Activated CD4-positive, alpha-beta T cell treated with anti-CD3 and anti-CD28 coated beads for 36 hours (primary cell): ENCODE measurements at places on chromosomes 4 and X. TPM values are rescaled to one million over a fixed set of nuclear protein-coding genes. Genes with fewer than 3 reads are reported as not detected.
A peak's percentile ranks its signal among the peaks of the same experiment; 100 is the strongest.

- DNase-seq: peak; percentile 15
Observed at GRCh38 chr4:145177906-145178538, 2.4 kb downstream of the OTUD4 start.

GRCh38 chr4:55732864-55733263 lies 86.7 kb upstream of the EXOC1L start:
- no peak for DNase-seq

DNA sequence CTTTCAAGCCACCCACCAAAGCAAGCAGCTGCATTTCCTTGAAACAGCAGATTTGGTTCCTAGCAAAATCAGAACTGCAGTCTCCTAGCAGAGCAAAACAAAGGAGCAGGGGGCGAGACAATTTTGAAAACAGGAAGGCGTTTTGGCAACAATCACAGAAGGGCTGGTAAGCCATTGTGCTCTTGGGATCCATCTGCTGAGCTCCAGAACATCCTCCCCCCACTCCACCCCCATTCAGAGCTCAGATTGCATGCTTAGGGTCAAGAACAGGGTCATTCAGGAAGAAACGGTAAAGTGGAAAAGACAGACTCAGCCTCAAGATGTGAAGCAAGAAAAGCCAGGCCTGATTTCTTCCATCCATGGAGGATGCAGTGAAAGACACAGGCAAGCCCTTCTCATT lies 7.6 kb upstream of the PCDH19 start:
- DNase-seq: no peak

DNA sequence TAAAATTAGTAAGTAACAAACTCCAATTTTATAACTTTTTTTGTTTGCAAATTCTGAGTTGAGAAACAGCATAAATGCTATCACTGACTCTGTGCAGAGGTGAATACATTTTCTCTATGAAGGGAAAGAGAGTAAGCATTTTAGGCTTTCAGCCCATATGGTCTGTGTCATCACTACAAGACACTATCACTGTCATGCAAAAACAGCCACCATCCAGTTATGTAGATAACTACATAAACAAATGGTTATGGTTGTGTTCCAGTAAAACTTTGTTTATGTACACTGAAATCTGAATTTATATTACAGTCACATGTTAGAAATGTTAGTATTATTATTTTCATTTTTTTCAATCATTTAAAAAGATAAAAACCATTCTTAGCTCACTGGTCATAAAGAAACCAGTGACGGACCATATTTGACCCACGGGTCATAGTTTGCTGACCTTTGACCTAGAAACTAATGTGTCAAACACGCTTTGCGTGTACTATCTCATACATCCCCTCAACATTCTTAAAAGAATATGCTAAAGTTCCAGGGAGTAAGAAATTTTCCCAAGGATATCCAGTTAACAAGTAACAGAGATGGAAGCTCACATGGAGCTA lies 29.1 kb downstream of the RASGEF1B start:
- no peak for DNase-seq

GRCh38 chr4:123390846-123391456 lies 5.6 kb upstream of the SPRY1 start:
- DNase-seq: no peak

DNA sequence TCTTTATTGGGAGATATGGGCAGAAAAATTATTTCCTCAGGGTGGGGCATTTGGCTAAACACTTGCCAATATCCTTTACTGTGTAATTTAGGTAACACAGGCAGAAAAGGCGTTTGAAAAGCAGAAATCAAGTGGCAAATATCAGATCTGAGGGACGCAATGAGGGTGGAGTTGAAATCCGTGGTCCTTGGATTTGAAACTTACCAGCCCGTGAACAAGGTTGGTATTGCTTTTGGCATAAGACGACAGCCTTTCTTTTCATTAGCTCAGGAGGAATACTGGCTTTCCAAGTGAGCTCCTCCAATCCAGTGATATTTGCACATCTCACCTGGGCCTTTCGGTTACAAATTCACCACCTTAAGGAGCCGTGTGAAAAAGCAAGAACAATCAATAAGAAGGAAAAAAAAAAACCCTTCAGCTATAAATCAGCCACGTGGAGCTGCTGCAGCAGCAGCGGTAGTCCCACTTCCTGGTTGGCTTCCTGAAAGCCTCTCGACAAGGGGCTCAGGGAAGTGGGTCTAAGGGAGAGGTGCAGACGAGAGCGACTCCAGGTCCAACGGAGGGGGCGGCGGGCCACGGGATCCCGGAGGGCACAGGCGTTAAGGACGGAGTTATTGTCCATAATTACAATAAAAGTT lies 734 bp upstream of the GALNT7 start:
- DNase-seq: no peak

DNA sequence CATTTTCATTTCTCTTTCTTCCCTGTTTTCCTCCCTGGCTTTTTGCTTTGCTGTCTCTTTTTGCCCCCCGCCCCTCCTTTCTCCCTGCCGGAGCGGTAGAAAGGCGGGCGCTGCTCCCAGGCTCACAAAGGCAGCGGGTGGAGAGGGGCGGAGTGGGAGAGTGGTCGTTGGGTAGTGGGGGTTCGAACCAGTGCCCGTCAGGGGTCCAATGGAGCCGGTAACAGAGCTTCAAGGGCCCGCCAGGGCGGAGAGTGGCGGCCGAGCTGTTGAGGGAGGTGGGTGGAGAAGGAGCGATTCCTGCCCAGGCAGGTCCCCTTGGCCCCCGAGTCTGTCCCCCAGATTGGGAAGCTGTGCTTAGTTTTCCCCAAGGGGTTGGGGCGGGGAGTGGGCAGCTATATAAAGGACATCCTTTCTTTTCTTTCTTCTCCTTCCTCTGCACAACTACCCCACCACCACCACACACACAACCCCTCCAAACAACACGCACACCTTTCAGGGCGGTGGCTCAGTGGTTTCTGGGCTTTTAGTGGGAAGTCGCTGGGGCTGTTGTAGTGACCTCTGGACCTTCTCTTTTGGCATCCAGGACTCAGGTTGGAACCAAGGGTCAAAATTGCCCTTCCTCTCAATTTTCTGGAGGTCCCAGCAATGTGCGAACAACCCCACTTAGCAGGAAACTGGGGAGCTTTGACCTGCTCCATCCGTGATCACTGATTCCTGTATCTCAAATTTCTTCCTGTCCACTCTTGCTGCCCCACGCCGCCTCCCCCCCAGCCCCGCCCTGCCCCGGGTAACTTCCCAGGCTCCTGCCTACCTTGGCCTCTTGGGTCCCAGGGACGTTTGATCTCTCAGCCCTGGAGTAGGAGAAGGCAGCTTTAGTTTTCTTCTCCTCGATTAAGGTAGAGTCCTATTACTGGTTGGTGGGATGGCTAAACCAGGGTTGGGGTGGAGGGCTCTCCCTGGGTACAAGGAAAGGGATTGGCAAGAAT lies 1.9 kb downstream of the EFNB1 start:
- DNase-seq: no peak

DNA sequence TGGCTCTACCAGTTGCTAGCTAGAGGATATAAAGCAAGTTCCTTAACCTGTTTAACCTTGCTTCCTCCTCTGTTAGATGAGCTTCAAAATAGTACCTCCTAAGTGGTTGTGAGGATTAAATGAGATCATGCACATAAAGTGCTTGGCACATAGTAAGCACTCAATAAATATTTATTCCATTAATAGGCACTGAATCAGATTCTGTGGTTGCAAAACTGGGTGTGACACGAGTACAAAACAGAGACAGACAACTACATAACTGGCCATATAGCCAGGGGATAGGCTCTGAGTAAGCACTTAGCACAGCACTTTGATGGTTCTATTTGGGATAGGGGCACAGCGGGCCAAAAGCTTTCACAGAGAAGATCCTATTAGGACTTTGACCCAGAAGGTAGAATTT lies 150.3 kb downstream of the RELL1 start:
- DNase-seq: no peak

GRCh38 chr4:185997296-185997695 lies 71.7 kb upstream of the TLR3 start:
- DNase-seq: no peak

DNA sequence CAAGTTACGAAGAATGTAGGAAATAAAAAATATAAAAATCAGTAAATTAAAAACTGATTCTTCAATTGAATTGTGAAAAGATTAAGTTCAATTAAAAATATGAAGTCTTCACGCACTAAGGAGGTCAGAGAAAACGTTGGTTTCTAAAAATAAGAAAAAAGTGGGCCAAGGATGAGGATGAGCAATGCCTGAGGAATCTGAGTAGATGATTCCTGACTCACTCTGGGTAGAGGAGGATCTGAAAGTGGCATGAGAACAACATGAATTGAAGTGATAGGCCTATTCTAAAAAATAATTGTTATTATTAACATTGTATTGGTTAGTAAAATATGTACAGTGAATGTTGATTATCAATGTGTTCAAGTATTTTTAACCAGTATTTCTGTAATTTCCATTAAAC lies 444.2 kb downstream of the GRIA2 start:
- no peak for DNase-seq

DNA sequence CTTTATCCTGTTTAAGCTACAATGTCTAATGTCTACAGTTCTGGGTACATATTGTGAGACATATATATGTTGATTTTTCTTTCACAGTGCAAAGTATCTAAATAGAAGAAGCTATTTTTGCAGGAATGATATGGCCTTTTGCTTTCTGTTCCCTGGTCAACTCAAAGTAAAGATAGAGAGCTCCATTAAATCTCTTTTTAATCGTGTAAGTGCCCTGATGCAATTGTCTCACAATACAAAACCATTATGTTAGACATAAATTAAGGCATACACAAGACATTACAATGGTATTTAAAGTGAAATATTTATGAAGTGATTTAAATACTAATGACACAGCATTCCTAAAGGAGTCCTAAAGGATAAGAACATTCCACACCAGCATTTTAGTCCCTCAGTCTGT lies 1559.7 kb upstream of the AGA start:
- DNase-seq: no peak

DNA sequence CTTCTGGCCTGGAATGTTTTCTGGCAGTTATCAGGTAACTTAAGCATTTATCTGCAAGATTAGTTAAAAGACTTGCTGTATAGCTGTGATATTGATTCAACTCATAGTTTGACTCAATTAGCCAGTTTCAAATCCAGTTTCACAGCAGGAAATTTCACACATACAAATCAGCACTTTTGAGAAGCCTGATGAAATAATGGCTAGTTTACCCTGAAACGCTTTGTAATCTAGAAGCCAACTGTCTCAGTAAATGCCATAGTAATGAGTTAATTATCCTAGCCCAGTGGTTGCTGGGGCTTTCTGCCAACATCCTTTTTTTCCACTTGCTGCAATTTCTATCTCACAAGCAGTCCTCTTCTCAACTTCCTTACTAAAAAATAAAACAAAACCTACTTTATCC lies 53.1 kb downstream of the ARHGEF38 start:
- no peak for DNase-seq

GRCh38 chr4:71634364-71634763 lies 149.5 kb downstream of the GC start:
- DNase-seq: no peak

DNA sequence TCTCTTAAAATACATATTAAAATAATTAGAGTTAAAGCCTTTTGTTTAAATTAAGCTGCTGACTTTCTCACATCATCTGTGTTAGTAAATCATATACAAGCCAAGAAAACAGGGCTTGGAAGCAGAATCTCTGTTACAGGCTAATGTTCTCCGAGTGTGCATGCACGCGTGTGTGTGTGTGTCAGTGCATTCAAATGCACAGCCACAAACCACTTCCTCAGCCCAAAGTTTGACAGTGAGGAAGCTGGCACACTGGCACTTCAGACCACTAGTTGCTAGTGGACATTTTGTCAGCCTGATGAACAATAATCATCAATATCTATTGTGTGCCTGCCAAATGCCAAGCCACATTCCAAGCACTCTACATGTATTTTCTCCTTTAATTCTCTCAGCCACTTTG lies 5.6 kb downstream of the MAOB start:
- DNase-seq: no peak

DNA sequence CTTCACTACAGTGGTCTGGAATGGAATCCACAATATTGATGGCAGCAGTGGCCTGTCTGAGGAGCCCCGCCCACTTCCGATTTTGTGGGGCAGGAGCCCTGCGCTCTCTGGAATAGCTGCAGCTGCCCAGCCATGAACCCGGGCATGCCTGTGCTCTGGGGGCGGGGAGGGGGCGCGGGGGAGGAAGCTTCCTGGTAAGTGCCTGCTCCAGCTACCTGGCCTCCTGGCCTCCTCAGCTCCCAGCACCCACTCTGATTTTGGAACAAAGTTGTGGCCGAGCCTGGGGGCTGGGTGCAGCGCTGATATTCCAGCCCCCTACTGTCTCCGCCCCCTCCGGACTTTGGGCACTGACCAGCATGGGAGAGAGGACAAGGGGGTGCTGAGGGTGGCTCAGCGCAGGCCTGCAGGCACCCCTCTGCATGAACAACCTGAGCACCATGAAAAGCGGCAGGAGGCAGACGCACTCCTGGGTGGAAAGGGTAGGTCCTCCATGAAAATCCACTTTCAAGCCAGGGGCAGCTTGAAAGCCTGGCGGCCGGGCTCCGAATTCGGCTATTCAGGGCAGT lies 972.7 kb upstream of the AGA start:
- DNase-seq: no peak

DNA sequence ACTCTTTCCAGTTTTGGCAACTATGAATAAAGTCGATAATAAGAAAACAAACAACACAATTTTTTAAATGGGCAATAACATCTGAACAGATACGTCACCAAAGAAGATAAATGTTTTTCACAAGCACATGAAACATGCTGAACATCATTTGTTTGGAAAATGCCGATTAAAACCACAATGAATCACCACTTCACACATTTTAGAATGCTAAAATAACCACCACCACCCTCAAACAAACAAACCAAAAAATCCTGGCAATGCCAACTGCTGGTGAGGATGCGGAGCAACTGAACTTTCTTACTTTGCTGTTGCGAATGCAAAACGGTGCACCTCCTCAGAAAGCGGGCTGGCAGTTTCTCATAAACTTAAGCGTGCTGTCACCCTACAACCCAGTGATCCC lies 115.9 kb downstream of the NSUN7 start:
- DNase-seq: no peak

GRCh38 chr4:158766434-158767044 lies 2.3 kb upstream of the FNIP2 start:
- DNase-seq: no peak

GRCh38 chr4:23822181-23822580 lies 67.7 kb downstream of the PPARGC1A start:
- DNase-seq: no peak

PAK3 gene
- total RNA-seq: 0.26 TPM

PROM1 gene
- total RNA-seq: 0.35 TPM

CT45A3 gene
- total RNA-seq: not detected

SEL1L3 gene
- total RNA-seq: 31.9 TPM

FAT4 gene
- total RNA-seq: not detected

FATE1 gene
- total RNA-seq: not detected

ARHGEF38 gene
- total RNA-seq: not detected

ATP2B3 gene
- not detected for total RNA-seq

NEUROG2 gene
- 0.11 TPM for total RNA-seq

KIF4A gene
- total RNA-seq: 25.4 TPM

CT47B1 gene
- total RNA-seq: not detected
